ENCODE measurements at places on chromosomes 5 and 9. TPM values are rescaled to one million over a fixed set of nuclear protein-coding genes. Genes with fewer than 3 reads are reported as not detected.
A peak's percentile ranks its signal among the peaks of the same experiment; 100 is the strongest.

- no peak for DNase-seq
These were observed 140.8 kb upstream of the MTAP start for GRCh38 chr9:21661626-21662025.

- no peak for DNase-seq
These were observed 64.4 kb downstream of the GALNT10 start for GRCh38 chr5:154254896-154255295.

GRCh38 chr5:102902647-102903046 is 147.5 kb downstream of the PAM start:
- no peak for DNase-seq

DNA sequence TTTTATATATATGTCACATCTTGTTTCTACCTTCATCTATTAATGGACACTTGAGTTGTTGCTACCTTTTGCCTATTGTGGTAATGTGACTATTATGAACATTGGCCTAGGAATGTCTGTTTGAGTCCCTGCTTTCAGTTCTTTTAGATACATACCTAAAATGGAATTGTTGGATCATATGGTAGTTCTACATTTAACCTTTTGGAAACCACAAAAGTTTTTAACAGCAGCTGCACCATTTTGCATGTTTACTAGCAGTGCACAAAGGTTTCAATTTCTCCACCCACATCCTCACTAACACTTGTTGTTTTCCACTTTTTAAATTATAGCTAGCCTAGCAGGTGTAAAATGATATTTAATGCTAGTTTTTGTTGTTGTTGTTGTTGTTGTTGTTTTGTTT is 88.4 kb downstream of the GALNT10 start:
- no peak for DNase-seq

- no peak for DNase-seq
These were observed 158.6 kb upstream of the ARRDC3 start for GRCh38 chr5:91541696-91542095.

GRCh38 chr9:35909687-35910612 is 660 bp downstream of the SPAAR start:
- DNase-seq, result no peak

GRCh38 chr5:10885026-10885425 is 124.0 kb upstream of the DAP start:
- DNase-seq, result no peak

- no peak for DNase-seq
These were observed 809 bp downstream of the MCCC2 start for GRCh38 chr5:71587766-71588532.

- no peak for DNase-seq
These were observed 926.3 kb upstream of the ARRDC3 start for GRCh38 chr5:92309336-92309991.

DNA sequence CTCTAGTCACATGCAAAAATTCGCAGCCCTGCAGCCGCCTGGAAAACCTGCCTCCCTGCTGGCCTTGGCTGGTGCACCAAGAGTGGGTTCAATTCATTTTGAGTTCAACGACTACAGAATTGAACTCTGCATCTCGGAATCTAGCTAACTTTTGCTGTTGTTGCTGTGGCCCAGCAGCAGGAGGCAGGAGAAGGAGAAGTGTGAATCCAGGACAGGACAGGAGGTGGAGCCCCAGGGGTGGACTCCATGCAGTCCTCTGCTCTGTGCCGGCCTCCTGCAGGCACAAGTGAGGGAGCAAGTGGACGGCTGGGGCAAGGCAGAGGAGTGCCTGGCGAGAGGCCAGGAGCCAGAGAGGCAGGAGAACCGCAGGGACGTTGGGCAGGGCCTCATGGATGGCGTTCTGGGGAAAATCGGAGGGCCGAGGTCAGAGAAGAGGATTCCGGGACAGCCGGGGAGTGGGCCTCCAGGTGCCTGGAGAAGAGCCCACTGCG is 214.2 kb downstream of the FANCC start:
- no peak for DNase-seq

- DNase-seq, result no peak
These were observed 701.3 kb upstream of the ACO1 start for GRCh38 chr9:31683116-31683515.

DNA sequence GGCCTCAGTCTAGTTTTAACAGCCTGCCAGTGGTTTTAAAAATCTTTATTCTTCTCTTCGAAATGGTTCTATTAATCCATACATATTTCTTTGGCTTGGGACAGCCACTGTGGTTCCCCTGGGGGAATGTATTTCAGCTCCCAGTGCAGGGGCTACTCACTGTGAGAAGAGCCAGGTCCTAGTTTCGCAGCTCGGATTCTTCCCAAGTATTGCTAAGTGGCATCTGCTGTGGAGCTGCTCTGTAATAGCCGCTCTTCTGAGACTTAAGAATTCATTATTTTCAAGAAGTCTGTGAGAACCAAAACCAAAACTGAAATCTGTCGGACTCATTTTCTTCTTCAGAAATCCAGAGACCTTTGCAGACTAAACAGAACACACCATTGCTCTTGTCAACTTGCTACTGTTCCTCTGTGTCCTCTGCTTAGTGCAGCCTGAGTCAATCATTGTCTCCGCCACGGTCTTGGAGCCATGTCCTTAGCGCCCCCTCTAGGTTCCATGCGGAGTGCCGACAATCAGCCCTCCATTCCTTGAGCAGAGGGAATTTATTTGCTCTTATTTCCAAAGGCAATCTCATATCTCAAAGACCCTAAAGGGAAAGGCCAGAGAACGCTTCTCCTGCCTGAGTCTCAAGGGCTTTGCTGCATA is 478.2 kb downstream of the SPATA31D1 start:
- no peak for DNase-seq

DNA sequence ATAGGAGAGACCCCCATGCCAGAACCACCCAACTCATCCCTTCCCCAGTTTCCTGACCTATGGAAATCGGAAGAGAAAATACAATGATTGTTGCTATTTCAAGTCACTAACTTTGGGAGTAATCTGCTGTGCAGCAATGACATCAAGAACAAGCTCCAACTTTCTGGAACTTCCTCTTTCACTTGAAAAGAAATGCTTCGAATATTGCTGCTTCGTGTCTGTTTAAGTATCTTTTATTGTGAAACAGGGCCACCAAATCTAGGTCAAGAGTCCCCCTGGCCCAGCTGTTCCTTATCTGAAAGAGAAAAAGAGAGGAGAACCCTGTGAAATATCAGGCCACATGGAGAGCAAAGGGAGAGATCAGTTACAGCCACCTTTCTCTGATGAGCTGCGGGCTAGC is 59.4 kb upstream of the DNAH5 start:
- no peak for DNase-seq

DNA sequence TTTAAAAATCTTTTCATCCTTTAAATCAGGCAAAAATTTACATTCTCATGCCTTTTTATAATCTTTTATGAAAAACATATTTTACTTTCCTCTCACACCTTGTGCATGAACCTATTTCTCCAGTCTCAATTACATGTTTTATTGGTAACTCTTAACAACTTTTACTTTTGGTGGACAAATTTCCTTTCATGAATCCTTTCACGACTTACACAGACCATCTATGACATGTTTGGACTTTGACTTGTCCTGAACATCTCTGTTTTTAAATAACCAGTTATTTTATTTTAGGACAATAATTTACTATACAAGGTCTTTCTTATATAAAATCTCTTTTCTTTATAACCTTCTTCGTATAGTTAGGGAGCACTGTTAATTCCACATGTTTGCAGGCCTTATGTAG is 26.5 kb upstream of the MTMR12 start:
- no peak for DNase-seq

GRCh38 chr9:106130374-106130773 is 436.0 kb downstream of the TMEM38B start:
- DNase-seq, result no peak

GRCh38 chr5:124289130-124289529 is 457.3 kb downstream of the ZNF608 start:
- peak; percentile 47 for DNase-seq

- DNase-seq, result no peak
These were observed 211.2 kb downstream of the CDK5RAP2 start for GRCh38 chr9:120368799-120369198.

- DNase-seq, result no peak
These were observed 18.1 kb downstream of the LCP2 start for GRCh38 chr5:170279459-170279817.

DNA sequence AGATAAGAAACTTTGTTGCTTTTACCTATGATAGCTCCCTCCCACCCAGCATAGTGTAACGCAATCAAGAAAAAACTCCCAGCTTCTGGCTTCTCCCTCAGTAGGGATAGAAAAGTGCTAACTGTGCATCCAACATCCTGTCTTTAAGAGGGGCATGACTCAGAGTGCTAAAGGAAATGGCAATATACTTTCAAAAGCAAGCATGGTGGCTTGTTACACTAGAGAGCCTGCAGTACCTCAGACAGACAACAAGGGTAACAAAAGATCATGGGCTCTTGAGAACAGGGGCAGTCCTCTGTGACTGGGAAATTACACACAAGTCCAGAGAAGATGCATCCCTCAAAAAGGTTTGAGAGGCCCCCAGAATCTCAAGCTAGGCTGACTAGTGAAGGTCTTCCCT is 37.8 kb downstream of the PRELID2 start:
- DNase-seq, result no peak

- no peak for DNase-seq
These were observed 3.5 kb downstream of the IFNA2 start for GRCh38 chr9:21381448-21382339.

DNA sequence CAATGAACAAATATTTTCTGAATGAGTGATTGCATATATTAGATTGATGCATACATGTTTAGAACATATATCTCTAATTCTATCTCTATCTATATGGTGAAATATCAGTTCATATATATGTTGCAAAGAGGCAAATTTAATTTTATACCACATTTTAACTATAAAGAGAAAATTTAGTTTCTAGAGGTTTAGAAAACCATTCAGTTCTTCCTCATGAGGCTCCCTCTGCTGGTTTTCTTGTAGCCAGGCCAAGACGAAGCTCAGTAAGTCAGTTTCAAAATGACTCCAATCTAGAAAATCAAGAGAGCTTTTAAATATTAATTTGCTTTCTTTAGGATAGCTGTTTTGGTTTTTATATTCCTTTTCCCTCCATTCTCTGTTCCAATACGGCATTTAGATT is 312.1 kb downstream of the TMEM232 start:
- DNase-seq, result no peak

GRCh38 chr9:105098370-105098769 is 146.1 kb upstream of the SLC44A1 start:
- no peak for DNase-seq

- no peak for DNase-seq
These were observed 372.4 kb upstream of the PAPPA start for GRCh38 chr9:115781070-115781736.

DNA sequence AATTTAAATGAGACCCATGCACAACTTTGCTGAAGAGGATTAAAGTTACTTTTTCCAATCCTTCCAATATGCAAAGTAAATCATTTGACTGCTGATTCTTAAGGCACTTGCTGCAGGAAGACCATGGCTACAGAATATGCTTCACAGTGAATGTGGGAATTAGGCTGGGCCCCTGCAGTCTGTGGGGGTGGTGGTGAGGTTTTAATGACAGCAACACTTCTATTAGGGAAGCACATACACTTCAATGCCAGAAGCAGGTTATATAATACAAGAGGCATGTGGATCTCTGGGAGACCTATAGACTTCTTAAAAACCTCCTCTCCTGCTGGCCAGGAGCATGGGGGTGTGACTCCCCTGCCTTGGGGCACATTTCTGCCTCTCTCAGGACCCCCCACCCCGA is 124.5 kb upstream of the KLF9 start:
- no peak for DNase-seq

- no peak for DNase-seq
These were observed 14.2 kb downstream of the RABL6 start for GRCh38 chr9:136821826-136822544.

GRCh38 chr9:70093944-70094343 is 50.3 kb downstream of the MAMDC2 start:
- DNase-seq, result no peak

The CD72 gene
- total RNA-seq, result 5.1 TPM

The PRDM9 gene
- not detected for total RNA-seq

The CTXN3 gene
- total RNA-seq, result not detected

The CSF1R gene
- 24.1 TPM for total RNA-seq

The TRPM6 gene
- total RNA-seq, result 0.80 TPM

The DPYSL3 gene
- 34.7 TPM for total RNA-seq

The SLC45A2 gene
- not detected for total RNA-seq

The KCNV2 gene
- not detected for total RNA-seq

The C9orf85 gene
- total RNA-seq, result 14.1 TPM

The LCN9 gene
- total RNA-seq, result not detected

The PCDHB5 gene
- total RNA-seq, result 9.8 TPM

The NEUROG1 gene
- total RNA-seq, result not detected

The TOPORS gene
- total RNA-seq, result 35.6 TPM

The CDKN2AIPNL gene
- total RNA-seq, result 20.8 TPM

The TNFSF15 gene
- 0.16 TPM for total RNA-seq

The F12 gene
- total RNA-seq, result 2.9 TPM

The PTGDS gene
- 46.7 TPM for total RNA-seq

Data from breast epithelium (tissue), 4 donors.